ENCODE measurements at places on chromosomes 3 and 15.

GRCh38 chr3:141231952-141232823 lies 563 bp downstream of the PXYLP1 start:
- H3K4me1 ChIP-seq: peaks cover 56% of the 10 kb centered on the region
- DNase-seq: no peak
- H3K36me3 ChIP-seq: peaks cover 3% of the 10 kb centered on the region
- peak overlapping the region; percentile 88 for H3K4me3 ChIP-seq

DNA sequence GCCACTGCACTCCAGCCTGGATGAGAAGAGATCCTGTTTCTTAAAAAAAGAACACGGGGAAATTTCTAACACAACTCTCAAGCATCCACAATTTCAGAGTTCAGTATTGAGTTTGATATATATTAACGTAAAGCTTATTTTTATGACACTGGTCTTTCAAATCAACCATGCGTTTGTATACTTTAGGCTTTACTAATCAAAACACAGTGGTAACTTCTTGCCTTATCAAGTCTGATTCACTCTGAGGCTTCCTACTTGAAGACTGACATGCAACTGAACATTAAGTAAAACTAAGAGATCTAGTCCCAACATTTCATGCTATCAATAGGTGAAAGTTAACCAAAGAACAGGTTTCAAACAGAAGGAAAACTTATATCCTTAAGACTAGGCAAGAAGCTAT lies 46.7 kb downstream of the PRTG start:
- H3K4me1 ChIP-seq: no peaks in the 10 kb centered on the region
- H3K4me3 ChIP-seq: no peak overlapping the region
- DNase-seq: no peak
- peaks cover 7% of the 10 kb centered on the region for H3K27me3 ChIP-seq

- peak overlapping the region; percentile 55 for H3K27ac ChIP-seq
- peaks cover 44% of the 10 kb centered on the region for H3K27me3 ChIP-seq
- peaks cover 43% of the 10 kb centered on the region for H3K4me1 ChIP-seq
- peaks cover 3% of the 10 kb centered on the region for H3K36me3 ChIP-seq
Observed at GRCh38 chr3:138944929-138945708, 1.8 kb downstream of the FOXL2 start.

- no peak overlapping the region for H3K27ac ChIP-seq
- DNase-seq: no peak
- no peaks in the 10 kb centered on the region for H3K36me3 ChIP-seq
- H3K27me3 ChIP-seq: no peaks in the 10 kb centered on the region
Observed at GRCh38 chr3:175224051-175224450, 364.9 kb downstream of the NAALADL2 start.

DNA sequence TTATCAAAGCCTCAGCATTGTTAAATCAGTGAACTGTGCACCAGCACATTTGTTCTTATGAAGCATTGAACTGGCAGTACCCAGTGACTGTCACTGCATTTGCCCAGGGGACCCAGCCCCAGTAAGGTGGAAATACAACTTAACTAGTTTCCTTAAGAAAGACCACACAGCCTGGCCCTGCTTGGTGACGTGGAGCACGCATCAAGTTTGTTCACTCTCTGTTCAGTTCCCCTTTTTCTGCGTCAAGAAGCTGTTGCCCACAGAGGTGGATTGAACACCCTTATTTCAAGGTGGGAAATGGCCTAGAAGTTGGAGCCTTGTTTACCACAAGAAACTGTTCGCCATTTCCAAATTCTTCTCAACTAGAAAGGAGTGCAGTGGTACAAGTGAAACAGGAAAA lies 69.9 kb upstream of the AGBL1 start:
- no peak overlapping the region for H3K4me3 ChIP-seq
- peaks cover 3% of the 10 kb centered on the region for H3K27me3 ChIP-seq
- H3K27ac ChIP-seq: no peak overlapping the region
- DNase-seq: no peak
- H3K4me1 ChIP-seq: no peaks in the 10 kb centered on the region

DNA sequence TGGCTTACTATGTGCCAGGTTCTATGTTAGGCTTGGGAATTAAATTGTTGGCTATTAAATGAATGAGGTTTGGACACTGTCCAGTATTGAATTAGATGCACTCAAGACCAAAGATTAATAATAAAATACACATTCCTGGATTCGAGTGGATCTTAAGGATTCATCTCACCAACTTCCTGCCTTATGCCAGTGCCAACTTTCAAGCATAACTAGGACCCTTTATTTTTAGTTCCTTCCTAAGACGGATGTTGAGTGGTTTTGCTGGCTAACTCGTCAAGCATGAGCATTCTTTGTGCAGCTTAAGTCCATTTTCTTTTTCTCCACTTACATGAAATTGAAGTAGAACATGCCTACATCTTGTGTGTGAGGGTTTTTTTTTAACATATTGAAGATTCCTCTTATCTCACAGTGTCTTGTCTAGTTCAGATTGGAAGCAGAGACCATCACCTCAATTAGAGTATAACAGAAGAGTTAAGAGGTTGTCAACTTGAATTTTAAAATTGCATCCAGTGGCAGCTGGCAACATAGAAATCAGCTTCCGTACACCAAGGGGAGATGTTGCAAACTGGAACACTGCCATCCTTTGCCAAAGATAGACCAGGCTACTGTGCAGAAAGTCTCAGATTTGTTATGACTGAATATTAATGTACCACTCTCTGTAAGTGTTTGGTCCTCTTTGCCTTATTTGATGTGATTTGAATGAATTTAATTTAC lies 106.3 kb upstream of the BFSP2 start:
- H3K27ac ChIP-seq: no peak overlapping the region
- no peaks in the 10 kb centered on the region for H3K36me3 ChIP-seq
- peaks cover 4% of the 10 kb centered on the region for H3K27me3 ChIP-seq
- no peaks in the 10 kb centered on the region for H3K4me1 ChIP-seq
- no peak for DNase-seq
- no peak overlapping the region for H3K4me3 ChIP-seq

GRCh38 chr3:124574012-124574411 lies 156.2 kb upstream of the UMPS start:
- no peaks in the 10 kb centered on the region for H3K4me1 ChIP-seq
- H3K4me3 ChIP-seq: no peak overlapping the region
- peaks cover 2% of the 10 kb centered on the region for H3K27me3 ChIP-seq
- no peak for DNase-seq

DNA sequence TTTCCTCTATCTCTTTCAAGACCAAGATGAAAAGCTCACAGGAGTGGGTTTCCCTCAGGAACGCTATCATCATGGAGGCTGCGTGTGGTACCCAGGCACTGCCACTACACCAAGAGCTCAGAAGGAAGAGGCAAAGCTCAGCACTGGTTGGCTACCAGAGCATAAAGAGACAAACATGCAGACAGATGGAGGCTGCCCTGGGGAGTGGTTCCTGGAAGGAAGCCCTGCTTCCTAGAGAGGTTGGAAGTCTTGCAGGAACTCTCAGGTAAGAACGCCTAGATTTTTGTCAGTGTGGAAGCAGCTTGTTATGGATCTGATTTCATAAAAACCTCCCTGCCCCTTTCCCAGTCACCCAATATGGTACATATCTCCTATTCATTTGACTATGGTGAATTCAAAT lies 49.9 kb upstream of the ADCY5 start:
- no peak for DNase-seq
- H3K4me1 ChIP-seq: no peaks in the 10 kb centered on the region
- H3K27ac ChIP-seq: no peak overlapping the region
- H3K4me3 ChIP-seq: no peak overlapping the region

DNA sequence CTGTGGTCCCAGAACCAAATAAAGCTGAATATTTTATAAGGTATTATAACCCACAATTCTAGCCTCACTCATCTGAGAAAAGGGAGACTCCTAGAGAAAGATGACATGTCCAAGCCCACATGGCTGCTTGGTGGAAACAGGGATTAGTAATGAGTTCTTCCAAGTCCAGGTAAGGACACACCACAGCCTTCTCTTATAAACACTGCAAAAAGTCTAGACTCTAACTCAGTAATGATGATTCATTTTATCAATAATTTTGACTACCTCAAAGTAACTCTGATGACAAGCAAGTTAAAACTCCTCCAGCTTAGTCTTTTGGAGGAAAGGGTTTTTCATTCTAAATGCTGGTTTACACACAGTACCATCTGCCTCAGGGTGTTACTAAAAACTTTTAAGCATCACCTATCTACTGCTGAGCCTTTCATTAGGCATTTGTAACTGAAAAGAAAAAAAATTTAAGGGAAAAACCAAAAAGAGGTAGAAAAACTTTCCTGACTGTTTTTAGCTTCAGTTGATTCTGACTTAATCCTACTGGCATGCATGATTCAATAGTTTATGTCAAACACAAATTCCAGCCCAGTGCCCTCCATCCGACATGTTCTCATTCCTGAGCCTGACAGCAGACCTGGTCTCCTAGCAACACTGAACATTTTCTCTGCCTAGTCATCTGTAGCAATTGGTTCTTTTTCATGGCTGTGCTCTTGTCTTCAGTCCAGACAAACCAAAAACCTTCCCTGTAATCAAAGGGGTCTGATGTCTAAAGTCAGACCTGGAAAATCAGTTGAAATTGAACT lies 43.9 kb downstream of the P3H2 start:
- H3K4me1 ChIP-seq: no peaks in the 10 kb centered on the region
- no peak overlapping the region for H3K4me3 ChIP-seq
- no peak for DNase-seq
- H3K27ac ChIP-seq: no peak overlapping the region

- H3K27ac ChIP-seq: no peak overlapping the region
- H3K4me3 ChIP-seq: no peak overlapping the region
- H3K4me1 ChIP-seq: no peaks in the 10 kb centered on the region
- no peaks in the 10 kb centered on the region for H3K27me3 ChIP-seq
- no peaks in the 10 kb centered on the region for H3K36me3 ChIP-seq
Observed at GRCh38 chr15:87747087-87747486, 509.5 kb downstream of the NTRK3 start.

DNA sequence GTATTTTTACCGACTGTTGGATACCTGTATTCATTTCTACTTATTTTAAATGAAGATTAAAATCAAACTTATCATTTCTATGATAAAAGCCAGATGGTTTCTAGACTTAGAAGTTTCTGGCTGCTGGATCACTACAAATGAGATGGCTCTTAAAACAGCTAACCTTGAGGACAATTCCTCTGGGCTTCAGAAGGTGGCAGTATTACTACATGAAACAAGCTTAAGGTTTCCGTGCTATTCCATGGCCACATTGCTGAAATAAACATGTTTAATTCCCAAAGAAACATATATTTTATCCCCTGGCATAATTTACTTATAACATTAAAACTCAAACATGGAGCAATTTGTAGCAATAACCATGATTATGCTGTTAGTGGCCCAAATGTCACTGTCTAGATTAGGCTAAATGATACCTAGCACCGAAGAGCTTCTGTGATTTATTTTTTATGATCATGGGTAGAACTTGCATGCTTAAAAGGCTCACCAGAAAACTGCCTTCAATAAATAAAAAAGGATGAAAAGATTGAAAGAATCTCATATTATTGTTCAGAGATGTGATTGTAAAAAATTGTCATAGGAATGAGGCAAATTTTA lies 204.0 kb upstream of the NANOGP8 start:
- no peaks in the 10 kb centered on the region for H3K4me1 ChIP-seq
- H3K4me3 ChIP-seq: no peak overlapping the region
- DNase-seq: no peak
- H3K27ac ChIP-seq: no peak overlapping the region
- H3K27me3 ChIP-seq: no peaks in the 10 kb centered on the region

- H3K27ac ChIP-seq: peak overlapping the region; percentile 95
- DNase-seq: no peak
- peak overlapping the region; percentile 95 for H3K4me3 ChIP-seq
- peaks cover 17% of the 10 kb centered on the region for H3K27me3 ChIP-seq
Observed at GRCh38 chr3:171458864-171459136, 1.4 kb downstream of the TNIK start.

- peaks cover 11% of the 10 kb centered on the region for H3K27me3 ChIP-seq
- H3K27ac ChIP-seq: peak overlapping the region; percentile 94
- peak overlapping the region; percentile 97 for H3K4me3 ChIP-seq
- no peak for DNase-seq
- H3K36me3 ChIP-seq: no peaks in the 10 kb centered on the region
Observed at GRCh38 chr3:193594946-193595689, 2.1 kb downstream of the OPA1 start.

All from immature natural killer cell (primary cell).